Breast epithelium (tissue), 4 donors: ENCODE measurements at places on chromosomes 5 and 9.
A peak's percentile ranks its signal among the peaks of the same experiment; 100 is the strongest.

- H3K27ac ChIP-seq = no peak overlapping the region
- no peak overlapping the region for H3K4me3 ChIP-seq
- no peaks in the 10 kb centered on the region for H3K27me3 ChIP-seq
- no peaks in the 10 kb centered on the region for H3K4me1 ChIP-seq
- no peaks in the 10 kb centered on the region for H3K36me3 ChIP-seq
Observed at GRCh38 chr5:125603321-125603720, 819.9 kb upstream of the GRAMD2B start.

- H3K27ac ChIP-seq = no peak overlapping the region
- H3K4me1 ChIP-seq = no peaks in the 10 kb centered on the region
- no peaks in the 10 kb centered on the region for H3K36me3 ChIP-seq
- H3K27me3 ChIP-seq = no peaks in the 10 kb centered on the region
Observed at GRCh38 chr5:30662373-30662772, 531.1 kb upstream of the CDH6 start.

DNA sequence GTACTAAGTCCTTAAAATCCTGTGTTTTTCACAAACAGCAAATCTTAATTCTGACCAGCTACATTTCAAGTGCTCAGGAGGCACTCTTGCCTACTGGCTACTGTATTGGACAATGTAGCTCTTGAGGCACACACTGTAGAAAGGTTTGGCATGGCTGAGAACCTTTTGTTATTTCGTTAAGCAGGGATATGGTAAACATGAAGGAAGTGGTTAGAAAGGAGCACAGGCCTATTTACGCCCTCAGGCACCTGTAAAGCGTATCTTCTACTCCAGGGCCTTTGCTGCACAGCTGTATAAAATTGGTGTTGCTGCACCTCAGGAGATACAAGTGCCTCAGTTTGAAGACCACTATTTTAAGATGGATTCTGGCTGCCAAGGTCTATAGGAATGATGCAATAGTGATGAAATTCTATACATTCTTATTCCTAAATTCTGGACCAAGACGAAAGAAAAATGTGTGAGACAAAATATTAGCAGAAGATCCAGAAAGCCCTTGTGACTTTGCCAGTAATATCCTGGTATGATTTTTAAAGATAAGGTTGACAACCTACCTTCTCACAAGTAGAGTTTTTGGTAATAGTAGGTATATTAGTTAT is 9.3 kb upstream of the OTULIN start:
- no peaks in the 10 kb centered on the region for H3K4me1 ChIP-seq
- no peaks in the 10 kb centered on the region for H3K27me3 ChIP-seq
- H3K4me3 ChIP-seq = no peak overlapping the region
- no peak for DNase-seq

DNA sequence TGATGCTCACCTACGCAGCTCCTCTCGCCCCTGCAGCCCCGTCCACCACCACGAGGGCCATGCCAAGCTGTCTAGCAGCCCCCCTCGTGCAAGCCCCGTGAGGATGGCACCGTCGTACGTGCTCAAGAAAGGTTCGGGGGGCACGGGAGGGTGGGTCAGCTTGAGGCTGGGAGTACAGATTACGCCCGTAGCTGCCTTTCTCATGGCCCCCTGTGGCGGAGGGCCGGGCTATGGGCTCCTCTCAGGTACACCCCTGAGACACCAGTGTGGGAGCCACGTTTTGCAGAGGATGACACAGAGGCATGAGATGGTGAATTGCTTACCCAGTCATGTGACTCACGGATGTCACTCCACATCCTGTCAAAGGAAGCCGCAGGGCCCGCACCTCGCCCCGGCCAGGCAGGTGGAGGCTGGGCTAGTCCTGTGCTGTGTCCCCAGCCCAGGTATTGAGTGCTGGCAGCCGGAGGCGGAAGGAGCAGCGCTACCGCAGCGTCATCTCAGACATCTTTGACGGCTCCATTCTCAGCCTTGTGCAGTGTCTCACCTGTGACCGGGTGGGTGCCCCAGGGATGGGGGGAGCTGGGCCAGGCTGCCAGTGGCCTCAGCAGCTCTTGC is 33.7 kb downstream of the USP20 start:
- H3K4me1 ChIP-seq = no peaks in the 10 kb centered on the region
- H3K4me3 ChIP-seq = no peak overlapping the region
- DNase-seq = no peak
- H3K36me3 ChIP-seq = no peaks in the 10 kb centered on the region
- H3K27me3 ChIP-seq = no peaks in the 10 kb centered on the region
- no peak overlapping the region for H3K27ac ChIP-seq

- DNase-seq = no peak
- H3K27ac ChIP-seq = no peak overlapping the region
- no peaks in the 10 kb centered on the region for H3K36me3 ChIP-seq
- no peaks in the 10 kb centered on the region for H3K27me3 ChIP-seq
Observed at GRCh38 chr9:87818308-87818707, 64.4 kb upstream of the SPATA31E1 start.

- no peaks in the 10 kb centered on the region for H3K27me3 ChIP-seq
- no peak overlapping the region for H3K27ac ChIP-seq
- no peaks in the 10 kb centered on the region for H3K4me1 ChIP-seq
- H3K36me3 ChIP-seq = no peaks in the 10 kb centered on the region
- DNase-seq = no peak
Observed at GRCh38 chr9:113474360-113475028, 11.0 kb downstream of the RGS3 start.

- no peaks in the 10 kb centered on the region for H3K36me3 ChIP-seq
- DNase-seq = no peak
- H3K4me3 ChIP-seq = no peak overlapping the region
- no peaks in the 10 kb centered on the region for H3K4me1 ChIP-seq
- no peaks in the 10 kb centered on the region for H3K27me3 ChIP-seq
Observed at GRCh38 chr5:115774684-115775083, 41.8 kb downstream of the CDO1 start.

GRCh38 chr5:62731022-62731421 is 152.4 kb downstream of the LRRC70 start:
- no peak for DNase-seq
- no peaks in the 10 kb centered on the region for H3K27me3 ChIP-seq
- H3K27ac ChIP-seq = no peak overlapping the region
- H3K4me3 ChIP-seq = no peak overlapping the region

DNA sequence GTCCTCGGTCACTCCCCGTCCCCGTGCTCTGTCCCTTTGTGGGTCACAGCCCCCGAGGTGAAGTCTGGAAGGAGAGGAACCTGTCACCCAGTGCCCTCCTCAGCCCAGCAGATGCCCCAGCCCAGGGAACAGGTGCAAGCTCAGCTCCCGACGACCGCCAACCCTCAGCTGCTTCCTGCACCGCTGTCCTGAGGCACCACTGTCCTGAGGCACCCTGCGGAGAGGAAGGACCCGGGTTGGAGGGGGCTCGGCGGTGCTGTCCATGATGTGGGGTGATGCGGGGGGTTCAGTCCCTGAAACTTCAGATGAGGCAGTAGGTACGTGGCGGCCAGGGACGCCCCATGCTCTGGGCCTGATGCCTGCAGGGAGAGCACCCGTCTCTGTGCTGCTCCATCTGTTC is 81.4 kb downstream of the COL5A1 start:
- no peak overlapping the region for H3K4me3 ChIP-seq
- H3K36me3 ChIP-seq = no peaks in the 10 kb centered on the region
- H3K27me3 ChIP-seq = no peaks in the 10 kb centered on the region
- no peak overlapping the region for H3K27ac ChIP-seq

GRCh38 chr5:95134326-95134725 is 150.6 kb downstream of the MCTP1 start:
- H3K4me3 ChIP-seq = no peak overlapping the region
- no peaks in the 10 kb centered on the region for H3K36me3 ChIP-seq
- no peak overlapping the region for H3K27ac ChIP-seq
- H3K27me3 ChIP-seq = no peaks in the 10 kb centered on the region
- H3K4me1 ChIP-seq = no peaks in the 10 kb centered on the region

DNA sequence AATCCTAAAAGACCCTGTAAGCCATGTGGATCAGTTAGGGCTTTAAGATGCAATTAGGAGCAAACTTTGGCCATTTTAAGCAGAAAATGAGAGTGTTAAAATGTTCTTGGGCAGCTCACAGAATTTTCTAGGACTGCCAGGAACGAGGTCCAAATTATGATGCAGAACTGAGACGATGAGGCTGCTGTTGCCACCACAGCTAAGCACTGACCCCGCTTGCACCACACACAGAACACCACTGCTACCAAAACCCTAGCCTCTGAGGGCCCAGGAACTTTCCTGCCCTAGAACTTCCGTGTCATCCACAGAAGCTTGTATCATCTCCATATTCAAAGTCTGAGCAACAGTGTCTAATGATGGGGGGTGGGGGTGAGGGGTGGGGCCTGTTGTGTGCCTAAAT is 41.0 kb upstream of the PCSK1 start:
- no peaks in the 10 kb centered on the region for H3K4me1 ChIP-seq
- DNase-seq = no peak
- H3K36me3 ChIP-seq = no peaks in the 10 kb centered on the region
- H3K4me3 ChIP-seq = no peak overlapping the region

DNA sequence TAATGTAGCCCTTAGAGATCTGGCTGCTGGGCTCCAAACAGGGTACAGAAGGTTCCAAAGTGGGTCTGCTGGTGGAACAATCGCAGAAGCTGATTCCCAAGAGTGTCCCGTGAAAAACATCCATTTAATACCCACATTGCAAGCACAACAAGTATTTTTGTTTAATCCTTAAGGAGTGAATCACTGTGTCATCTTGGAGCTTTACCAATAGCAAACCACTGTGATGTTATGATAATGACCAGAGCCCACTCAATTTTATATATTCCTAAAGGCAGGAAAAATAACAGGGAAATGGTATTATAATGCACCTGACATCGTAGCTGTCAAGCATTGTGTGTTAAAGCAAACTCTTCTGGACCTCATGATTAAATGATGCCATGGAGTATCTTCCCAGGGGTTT is 291.9 kb downstream of the FBXL7 start:
- peaks cover 4% of the 10 kb centered on the region for H3K4me1 ChIP-seq
- no peak for DNase-seq
- no peak overlapping the region for H3K4me3 ChIP-seq
- no peak overlapping the region for H3K27ac ChIP-seq
- H3K27me3 ChIP-seq = no peaks in the 10 kb centered on the region

DNA sequence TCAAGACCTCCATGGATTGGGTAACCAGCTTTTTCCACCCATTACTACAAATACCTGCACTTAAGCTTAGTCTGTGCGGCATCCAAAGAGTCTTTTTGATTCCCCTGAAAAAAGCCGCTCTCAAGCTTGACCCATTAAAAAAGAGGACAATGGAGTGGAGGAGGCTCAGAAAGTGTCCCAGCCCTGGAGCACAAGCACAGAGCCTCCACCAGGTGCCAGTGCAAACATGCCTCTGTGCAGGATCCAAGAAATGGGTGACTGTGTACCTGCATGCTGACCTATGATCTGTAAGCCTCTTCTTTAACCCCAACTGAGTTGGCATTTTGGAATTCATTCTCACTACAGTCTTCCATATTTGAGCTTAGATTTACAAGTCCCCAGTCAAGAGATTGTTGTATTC is 168.3 kb upstream of the TLE4 start:
- no peak overlapping the region for H3K27ac ChIP-seq
- H3K27me3 ChIP-seq = no peaks in the 10 kb centered on the region
- no peak for DNase-seq
- H3K36me3 ChIP-seq = no peaks in the 10 kb centered on the region

GRCh38 chr5:124634741-124635323 is 111.6 kb downstream of the ZNF608 start:
- no peak overlapping the region for H3K27ac ChIP-seq
- H3K36me3 ChIP-seq = no peaks in the 10 kb centered on the region
- H3K27me3 ChIP-seq = no peaks in the 10 kb centered on the region
- DNase-seq = no peak

GRCh38 chr5:52107210-52107905 is 680.4 kb upstream of the ITGA1 start:
- H3K27ac ChIP-seq = no peak overlapping the region
- no peak overlapping the region for H3K4me3 ChIP-seq
- H3K4me1 ChIP-seq = no peaks in the 10 kb centered on the region
- H3K27me3 ChIP-seq = no peaks in the 10 kb centered on the region
- H3K36me3 ChIP-seq = no peaks in the 10 kb centered on the region

- no peak overlapping the region for H3K4me3 ChIP-seq
- no peak for DNase-seq
- no peak overlapping the region for H3K27ac ChIP-seq
- H3K27me3 ChIP-seq = no peaks in the 10 kb centered on the region
Observed at GRCh38 chr5:160616712-160617497, 195.2 kb downstream of the PTTG1 start.

DNA sequence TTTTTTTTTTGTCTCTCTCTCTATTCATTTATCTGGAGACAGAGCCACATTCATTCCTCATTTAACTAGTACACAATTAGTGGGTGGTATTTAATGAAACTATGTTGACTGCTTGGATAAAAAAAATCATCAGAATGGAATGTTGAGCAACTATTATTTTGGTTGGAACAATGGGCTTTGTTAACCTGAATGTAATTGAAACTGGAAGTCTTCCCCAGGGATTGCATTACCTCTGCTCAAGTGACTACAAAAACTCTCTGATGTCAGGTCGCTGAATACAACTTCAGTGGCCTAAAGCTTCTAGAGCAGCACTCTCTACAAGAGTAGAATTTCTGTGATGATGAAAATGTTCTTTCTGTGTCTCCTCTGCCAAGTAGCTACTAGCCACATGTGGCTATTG is 295.8 kb downstream of the DEPDC1B start:
- H3K27me3 ChIP-seq = no peaks in the 10 kb centered on the region
- no peak overlapping the region for H3K4me3 ChIP-seq
- no peaks in the 10 kb centered on the region for H3K36me3 ChIP-seq
- peak overlapping the region; percentile 68 for H3K27ac ChIP-seq
- DNase-seq = peak; percentile 25

- no peaks in the 10 kb centered on the region for H3K4me1 ChIP-seq
- H3K27ac ChIP-seq = no peak overlapping the region
- DNase-seq = peak; percentile 29
- H3K27me3 ChIP-seq = peaks cover 8% of the 10 kb centered on the region
- no peak overlapping the region for H3K4me3 ChIP-seq
Observed at GRCh38 chr9:134929193-134930158, 11.8 kb upstream of the FCN1 start.

GRCh38 chr9:80028501-80028900 is 456.7 kb downstream of the TLE4 start:
- no peaks in the 10 kb centered on the region for H3K36me3 ChIP-seq
- no peaks in the 10 kb centered on the region for H3K4me1 ChIP-seq
- H3K27me3 ChIP-seq = no peaks in the 10 kb centered on the region
- no peak for DNase-seq

DNA sequence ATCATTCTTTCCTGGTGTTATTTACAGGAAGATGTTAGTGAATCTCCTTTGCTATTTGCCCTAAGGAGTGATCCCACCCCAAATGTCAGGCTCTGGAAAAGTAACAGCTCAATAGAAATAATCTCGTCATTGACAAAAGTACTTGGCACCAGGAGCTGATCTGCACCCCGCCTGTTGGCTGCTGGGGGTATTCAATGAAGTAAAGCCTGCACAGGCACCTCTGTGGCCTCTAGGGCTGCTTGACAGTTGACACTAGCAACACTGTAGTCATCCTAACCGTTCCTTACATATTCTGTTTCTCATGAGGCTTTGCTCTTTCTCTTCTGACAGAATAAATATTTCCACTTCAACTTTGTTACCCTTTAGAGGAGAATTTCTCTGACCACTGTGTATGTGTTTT is 103.4 kb downstream of the DOCK2 start:
- H3K36me3 ChIP-seq = no peaks in the 10 kb centered on the region
- no peaks in the 10 kb centered on the region for H3K27me3 ChIP-seq
- no peak overlapping the region for H3K4me3 ChIP-seq
- DNase-seq = no peak
- no peaks in the 10 kb centered on the region for H3K4me1 ChIP-seq

- peaks cover 16% of the 10 kb centered on the region for H3K4me1 ChIP-seq
- no peaks in the 10 kb centered on the region for H3K27me3 ChIP-seq
- H3K27ac ChIP-seq = peak overlapping the region; percentile 88
- H3K4me3 ChIP-seq = no peak overlapping the region
- DNase-seq = no peak
Observed at GRCh38 chr9:113614843-113615648, 151.5 kb downstream of the RGS3 start.
